ENCODE measurements at places on chromosomes 1 and 21. TPM values are rescaled to one million over a fixed set of nuclear protein-coding genes. Genes with fewer than 3 reads are reported as not detected.

DNA sequence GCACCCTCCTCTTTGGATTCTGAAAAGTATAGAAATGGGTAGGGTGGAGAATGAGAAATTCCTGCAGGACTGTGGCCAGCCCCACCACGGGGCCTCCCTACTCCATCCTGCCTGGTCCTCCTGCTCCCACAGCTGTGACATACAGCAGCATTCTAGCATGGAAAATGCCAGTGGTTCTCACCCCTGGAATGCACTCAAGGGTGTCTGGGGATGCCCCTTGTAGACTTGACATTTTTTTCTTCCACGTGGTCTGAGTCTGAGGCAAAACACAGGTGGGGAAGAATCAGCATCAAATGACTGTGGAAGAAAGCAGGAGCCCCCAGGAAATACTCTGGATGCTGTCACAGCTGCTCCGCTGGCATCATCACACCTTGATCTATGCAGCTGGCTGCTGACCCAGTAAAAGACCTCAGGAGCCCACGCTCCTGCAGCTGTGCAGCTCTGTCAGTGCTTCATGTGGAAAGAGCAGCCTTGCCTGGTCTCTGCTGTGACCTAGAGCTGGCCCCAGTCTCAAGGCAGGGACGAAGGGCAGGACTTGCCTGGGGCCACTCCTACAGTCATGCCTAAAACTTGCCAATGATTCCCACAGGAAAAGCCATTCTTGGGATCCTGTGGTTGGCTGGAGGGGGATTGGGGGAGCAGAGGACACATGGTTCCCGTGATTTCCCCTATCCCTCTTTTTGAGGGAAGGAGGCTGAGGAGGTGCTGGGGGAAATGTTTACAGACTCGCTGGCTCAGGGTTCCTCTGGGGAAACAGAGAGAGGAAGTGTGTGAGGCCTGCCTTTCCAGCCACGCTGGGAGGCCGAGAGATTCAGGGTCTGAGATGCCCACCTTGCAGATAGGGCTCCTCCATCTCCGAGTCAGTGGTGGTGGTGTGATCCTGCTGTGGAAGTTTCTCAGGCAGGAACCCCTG is 10.8 kb upstream of the A3GALT2 start:
- DNase-seq = no peak

GRCh38 chr1:43532716-43533115 is 2.0 kb downstream of the PTPRF start:
- DNase-seq = no peak

- no peak for DNase-seq
Measured at GRCh38 chr1:116497656-116498055, 73.2 kb downstream of the CD58 start.

The VTCN1 gene
- polyA plus RNA-seq = 0.13 TPM

DNA sequence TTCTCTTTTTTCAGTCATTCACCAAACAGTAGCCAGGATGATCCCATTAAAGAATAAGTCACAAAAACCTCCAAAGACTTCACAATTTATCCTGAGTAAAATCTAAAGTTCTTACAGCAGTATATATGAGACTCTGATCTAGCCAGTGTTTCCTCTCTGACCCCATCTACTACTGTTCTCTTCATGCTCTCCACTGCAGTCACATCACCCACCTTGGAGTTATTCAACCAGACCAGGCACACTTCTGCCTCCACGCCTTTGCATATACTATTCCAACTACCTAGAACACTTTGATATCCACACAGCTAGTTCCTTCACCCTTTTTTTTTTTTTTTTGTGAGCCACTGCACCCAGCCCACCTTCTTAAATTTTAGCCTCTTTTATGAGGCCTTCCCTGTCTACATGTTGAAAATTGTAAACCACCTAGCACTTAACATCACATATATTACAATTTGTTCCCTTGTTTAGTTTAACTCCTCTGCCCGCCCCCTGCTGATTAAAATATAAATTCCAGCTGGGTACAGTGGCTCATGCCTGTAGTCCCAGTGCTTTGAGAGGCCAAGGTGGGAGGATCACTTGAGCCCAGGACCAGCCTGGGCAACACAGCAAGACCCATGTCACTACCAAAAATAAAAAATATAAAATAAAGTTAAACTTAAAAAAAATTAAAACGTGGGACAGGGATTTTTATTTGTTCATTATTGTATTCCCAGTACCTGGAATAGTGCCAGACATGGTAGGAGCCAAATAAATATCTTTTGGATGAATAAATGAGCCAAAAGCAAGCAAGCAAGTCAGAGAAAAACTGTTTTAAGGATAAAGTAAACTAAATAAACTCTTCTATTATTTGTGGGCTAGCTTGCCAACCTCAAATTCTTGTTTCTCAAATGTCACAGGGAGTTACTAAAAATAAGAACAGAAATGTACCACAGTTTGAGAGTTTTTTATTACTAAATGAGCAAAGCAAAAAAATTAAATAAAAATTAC is 35.2 kb upstream of the MUTYH start:
- no peak for DNase-seq

DNA sequence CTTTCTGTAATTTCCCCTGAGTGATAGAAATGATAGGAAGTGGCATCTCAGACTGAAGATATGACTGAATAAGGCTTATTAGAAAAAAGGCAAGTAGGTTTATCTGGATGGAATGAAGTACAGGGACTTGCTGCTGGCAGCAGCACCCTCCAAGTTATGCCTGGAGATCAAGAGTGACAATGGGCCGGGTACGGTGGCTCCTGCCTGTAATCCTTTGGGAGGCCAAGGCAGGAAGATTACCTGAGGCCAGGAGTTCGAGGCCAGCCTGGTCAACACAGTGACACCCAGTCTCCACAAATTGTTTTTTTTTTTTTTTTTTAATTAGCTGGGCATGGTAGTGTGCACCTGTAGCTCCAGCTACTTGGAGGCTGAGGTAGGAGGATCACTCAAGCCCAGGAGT is 87.8 kb downstream of the SCCPDH start:
- DNase-seq = no peak

GRCh38 chr1:24639881-24640280 is 3.2 kb upstream of the SRRM1 start:
- DNase-seq = no peak

The RAD54L gene
- polyA plus RNA-seq = 5.5 TPM

DNA sequence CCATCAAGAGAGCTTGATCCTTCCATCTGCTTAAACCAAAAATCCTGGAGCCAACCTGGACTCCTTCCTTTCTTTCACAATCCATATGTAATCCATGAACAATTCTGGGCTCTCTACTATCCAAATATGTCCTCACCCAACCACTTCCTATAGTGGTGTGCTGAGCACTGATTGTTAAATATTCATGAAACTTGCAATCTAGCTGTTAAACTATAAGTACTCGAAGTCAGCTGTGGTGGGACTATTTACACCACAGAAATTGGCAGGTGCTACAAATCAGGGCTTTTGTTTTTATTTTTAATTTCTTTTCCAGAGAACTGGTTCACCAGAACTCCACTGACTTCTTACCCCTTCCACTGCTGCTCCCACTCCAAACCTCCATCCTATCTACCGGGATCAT is 57.2 kb upstream of the KCND3 start:
- no peak for DNase-seq

- DNase-seq = no peak
Measured at GRCh38 chr1:221328371-221328770, 413.5 kb downstream of the DUSP10 start.

- no peak for DNase-seq
Measured at GRCh38 chr1:81899214-81899821, 98.6 kb downstream of the ADGRL2 start.

GRCh38 chr1:27710574-27710973 is 15.2 kb upstream of the FAM76A start:
- no peak for DNase-seq

GRCh38 chr1:186900539-186901237 is 71.9 kb downstream of the PLA2G4A start:
- DNase-seq = no peak

The ABCA4 gene
- polyA plus RNA-seq = 0.59 TPM

The CRYAA gene
- not detected for polyA plus RNA-seq

DNA sequence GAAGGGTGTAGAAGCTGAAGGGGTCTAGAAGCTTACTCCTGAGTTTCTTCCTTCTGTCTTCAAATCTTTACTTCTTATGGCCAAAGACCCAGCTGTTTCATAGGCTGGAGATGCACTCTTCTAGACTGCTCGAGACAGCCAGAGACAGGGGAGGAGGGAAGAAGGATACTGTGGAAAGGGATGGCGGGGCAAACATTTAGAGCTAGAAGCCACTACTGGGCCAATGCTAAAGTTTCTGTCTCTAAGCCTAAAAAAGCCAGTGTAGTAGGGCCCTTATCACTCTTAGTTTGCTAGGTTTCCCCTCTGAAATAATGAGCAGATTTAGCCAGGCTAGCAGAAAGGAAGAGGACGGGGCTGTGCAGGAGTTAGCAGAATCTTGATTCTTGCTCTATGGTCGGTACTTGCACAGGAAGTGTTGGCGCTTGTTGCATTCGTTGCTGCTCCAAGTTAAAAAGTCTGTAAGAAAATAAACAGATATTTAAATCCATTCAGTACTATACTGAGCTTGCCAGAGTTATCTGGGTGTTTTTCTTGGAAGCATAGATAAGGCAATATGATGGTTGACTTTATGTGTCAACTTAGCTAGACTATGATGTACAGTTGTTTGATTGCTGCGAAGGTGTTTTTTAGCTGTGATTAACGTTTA is 16.9 kb downstream of the REG4 start:
- no peak for DNase-seq

The CD34 gene
- polyA plus RNA-seq = 147 TPM

The GPA33 gene
- 0.22 TPM for polyA plus RNA-seq

GRCh38 chr1:21641076-21641475 is 28.1 kb downstream of the RAP1GAP start:
- DNase-seq = no peak

DNA sequence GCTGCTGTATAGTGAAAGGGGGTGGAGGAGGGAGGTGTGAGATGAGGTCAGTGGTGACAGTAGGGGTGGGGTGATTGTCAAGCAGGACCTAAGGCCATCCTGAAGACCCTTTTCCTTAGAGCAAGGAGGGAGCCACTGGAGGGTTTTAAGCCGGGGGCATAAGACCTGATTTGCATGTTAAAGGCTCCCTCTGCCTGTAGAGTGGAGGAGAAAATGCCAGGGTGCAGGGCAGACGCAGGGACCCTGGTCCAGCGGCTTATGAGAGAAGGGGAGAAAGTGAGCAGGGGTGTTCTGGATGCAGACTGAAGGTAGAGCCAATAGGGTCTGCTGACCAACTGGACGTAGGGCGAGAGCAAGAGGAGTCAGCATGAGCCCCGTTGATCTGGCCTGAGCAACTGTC is 154.1 kb downstream of the TRABD2B start:
- DNase-seq = no peak

- DNase-seq = no peak
Measured at GRCh38 chr1:200323856-200324400, 85.9 kb downstream of the ZNF281 start.

DNA sequence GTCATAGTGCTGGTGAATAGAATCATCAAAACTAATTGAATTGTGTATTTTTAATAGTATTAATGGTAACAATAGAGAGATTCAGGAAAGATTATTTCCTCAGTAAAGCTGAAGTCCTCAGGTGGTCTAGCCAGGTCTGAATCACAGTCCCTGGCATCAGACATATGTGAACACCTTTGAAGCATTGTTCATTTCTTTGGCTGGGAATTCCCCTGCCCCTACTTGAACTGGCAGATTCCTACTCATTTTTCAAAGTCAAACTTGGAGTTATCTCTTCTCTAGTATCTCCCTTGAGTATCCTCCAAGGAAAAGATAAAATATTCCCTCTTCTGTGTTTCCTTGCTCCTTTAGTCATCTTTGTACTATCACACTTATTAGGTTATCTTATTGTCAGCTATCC is 759.8 kb downstream of the ADGRL2 start:
- DNase-seq = no peak

GRCh38 chr1:204990059-204990664 is 52.9 kb upstream of the CNTN2 start:
- DNase-seq = no peak

DNA sequence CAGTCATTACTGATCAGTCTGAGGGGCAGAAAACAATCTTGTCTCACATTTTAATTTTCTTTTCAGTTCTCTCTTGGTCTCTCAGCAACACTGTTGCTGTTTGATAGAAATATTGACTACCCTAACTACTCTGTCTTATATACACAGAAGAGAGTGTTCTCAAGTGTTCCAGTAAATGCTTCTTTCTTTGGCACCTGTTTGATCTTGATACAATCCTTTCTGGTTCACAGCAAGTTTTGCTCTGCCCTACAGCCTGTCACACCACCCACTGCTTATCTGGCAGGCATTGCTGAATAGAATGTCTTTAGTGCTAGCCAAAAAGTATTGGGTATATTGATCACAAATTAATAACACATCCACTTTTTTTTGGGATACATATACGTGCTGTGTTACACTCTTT is 75.7 kb upstream of the WLS start:
- DNase-seq = no peak

The RNU1-1 gene
- polyA plus RNA-seq = not detected

The FCRL6 gene
- polyA plus RNA-seq = 0.34 TPM

DNA sequence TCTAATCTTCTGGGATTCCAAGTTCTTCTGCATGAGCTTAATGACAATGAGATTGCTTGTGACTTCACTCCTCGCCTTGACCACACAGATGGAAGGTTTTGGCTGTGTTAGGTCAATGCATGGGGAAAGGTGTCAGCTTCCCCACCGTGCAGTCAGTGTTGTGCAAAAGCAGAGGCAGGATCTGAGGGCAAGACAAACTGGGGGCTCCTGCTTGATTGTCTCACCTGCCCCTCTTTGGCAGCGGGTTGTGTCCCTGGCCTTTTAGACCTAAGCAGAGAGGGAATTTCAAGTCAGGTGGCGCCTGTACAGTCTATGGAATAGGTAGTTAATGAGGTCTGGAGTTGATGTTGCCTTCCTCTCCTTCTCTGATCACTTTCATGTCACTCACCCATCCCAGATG is 150.1 kb downstream of the CNIH3 start:
- no peak for DNase-seq

The MYCL gene
- 2.5 TPM for polyA plus RNA-seq

DNA sequence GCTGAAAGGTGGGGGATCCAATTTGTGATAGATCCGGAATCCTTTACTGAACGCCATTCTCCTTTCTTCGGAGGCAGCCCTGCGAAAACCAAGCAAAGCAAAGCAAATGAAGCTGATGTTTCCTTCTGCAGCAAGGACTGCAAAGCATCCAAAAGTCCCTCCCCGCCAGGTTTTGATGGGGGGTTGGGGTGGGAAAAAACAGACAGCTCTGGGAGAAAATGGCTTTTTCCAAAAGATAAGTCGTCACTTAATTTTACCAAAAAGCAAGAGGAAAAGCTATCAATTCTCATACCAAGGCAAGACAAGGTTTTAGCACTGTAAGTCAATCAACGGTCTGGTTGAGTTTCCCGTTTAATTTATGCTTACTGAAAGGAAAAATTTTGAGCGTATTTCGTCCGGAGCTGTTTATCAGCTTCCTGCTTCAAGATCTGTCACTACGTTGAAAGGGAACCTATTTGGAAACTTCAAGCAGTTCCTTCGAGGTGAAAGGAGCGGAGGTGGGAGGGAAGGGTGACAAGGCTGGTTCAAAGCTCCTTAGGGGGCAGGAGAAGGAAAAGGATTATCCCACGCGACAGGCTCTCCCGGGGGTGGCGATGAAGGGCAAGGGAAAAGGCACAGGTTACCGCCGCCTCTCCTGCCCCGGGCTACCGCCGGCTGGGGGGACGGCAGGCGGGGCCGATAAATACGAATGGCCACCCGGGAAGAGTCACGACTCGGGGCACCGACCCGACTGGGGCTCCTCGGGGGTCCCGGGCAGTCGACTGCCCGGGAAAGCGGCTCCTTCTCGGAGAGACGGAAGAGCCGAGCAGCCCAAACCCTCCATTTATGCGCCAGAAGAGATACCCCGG is 750 bp downstream of the SYNJ1 start:
- DNase-seq = no peak

The OR10Z1 gene
- polyA plus RNA-seq = 0.13 TPM

GRCh38 chr1:212147581-212148033 is 112.1 kb downstream of the DTL start:
- DNase-seq = no peak

GRCh38 chr1:79588719-79589118 is 582.2 kb upstream of the ADGRL4 start:
- DNase-seq = no peak
